ENCODE measurements at places on chromosomes 3 and 15.

DNA sequence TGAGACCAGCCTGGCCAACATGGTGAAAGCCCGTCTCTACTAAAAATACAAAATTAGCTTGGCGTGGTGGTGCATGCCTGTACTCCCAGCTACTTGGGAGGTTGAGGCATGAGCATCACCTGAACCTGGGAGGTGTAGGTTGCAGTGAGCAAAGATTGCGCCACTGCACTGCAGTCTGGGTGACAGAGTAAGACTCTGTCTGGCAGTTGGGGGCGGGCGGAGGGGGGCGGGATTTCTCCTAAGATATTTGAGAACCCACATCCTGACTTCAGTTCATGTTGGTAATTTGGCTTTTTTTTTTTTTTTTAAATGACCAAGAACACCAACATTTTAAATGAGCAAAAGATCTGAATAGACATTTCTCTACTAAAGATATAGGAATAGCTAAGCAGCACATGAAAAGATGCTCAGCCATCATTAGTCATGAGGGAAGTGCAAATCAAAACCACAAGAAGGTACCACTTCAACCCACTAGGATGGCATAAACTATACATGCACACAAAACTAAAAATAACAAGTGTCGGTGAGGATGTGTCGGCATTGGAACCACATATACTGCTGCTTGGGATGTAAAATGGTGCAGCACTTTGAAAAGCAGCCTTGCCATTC, 75.6 kb upstream of the LMOD3 start:
- DNase-seq: peak; percentile 50

- no peak for DNase-seq
These were observed 195.2 kb upstream of the MME start for GRCh38 chr3:154884952-154885351.

DNA sequence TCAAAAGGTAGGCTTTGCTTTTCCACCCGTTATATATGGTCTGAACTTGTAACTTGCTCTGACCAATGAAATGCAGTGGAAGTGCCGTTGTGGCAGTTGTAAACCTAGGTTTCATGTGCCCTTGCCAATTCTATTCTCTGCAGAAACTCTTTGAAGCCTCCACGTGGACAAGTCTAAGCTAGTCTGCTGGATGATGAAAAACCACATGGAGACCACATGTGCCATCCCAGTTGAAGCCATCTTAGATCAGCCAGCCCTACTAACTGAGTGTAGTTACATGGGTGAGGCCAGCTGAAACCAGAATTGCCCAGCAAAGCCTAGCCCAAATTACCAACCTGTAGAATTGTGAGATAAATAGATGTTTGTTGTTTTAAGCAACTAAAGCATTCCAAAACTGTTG, 183.7 kb upstream of the KCNH8 start:
- no peak for DNase-seq

- no peak for DNase-seq
These were observed 42.9 kb upstream of the MITF start for GRCh38 chr3:69696367-69696766.

- DNase-seq: no peak
These were observed 81.1 kb upstream of the VGLL4 start for GRCh38 chr3:11724615-11725339.

- no peak for DNase-seq
These were observed 132.2 kb downstream of the OSBPL10 start for GRCh38 chr3:31848911-31849310.

Measured in stimulated activated CD4-positive, alpha-beta T cell treated with anti-CD3 and anti-CD28 coated beads, Interleukin-2, amount 100 ng/mL, for 48 hours (primary cell).